Activated CD4-positive, alpha-beta T cell treated with anti-CD3 and anti-CD28 coated beads, Interleukin-2, amount 50 U/mL, for 16 hours (primary cell): ENCODE measurements at places on chromosomes 7 and 10.

DNA sequence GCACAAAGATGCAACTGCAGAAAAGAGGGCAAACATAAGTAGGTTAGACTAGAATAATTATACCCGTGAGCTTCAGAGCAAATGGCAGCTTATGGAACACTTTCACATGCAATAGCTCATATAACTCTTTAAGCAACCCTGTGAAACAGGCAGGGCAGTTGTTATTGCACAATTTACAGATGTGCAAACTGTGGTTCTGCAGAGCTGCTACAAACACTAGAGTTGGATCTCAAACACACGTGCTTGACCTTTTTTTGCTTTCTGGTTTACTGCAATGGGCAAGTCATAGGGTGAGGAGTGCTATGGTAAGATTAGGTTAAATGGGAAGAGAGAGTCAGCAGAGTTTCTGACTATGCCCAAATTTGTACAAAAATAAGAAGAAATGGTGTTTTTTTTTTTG lies 610.8 kb downstream of the GATA3 start:
- DNase-seq = no peak

DNA sequence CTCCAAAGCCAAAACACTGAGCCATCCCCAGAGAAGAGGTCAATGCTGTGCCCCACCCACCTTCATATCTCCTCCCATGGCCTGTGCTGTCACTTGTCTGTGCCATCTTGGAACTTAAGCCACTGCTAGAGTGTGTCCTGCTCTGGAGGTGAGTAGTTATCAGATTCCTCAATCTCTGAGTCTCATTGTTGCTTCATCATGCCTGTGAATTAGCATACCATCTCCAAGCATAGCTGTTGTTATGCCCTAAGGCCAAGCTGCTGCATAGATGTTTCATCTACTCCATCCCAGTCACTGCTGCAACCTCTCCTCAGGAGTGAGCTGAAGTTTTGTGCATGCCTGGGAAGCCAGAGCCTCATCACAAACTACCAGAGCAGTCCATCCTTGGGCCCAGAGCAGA lies 349.0 kb downstream of the ZWINT start:
- DNase-seq = no peak

- DNase-seq = no peak
Observed at GRCh38 chr10:119367841-119368549, 160.6 kb downstream of the GRK5 start.

DNA sequence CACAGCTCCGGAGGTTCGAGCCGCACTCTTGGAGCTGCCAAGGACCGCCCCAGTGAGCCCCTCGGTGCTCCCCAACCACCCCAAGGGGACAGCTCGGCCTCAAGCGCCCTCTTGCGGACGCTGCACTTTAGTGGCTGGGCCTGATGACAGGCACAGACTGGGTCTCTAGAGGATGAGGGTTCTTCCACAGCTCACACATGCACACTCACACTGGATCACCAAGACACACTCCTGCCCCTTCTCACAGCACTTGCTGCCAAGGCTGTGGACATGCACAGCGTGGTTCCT lies 2.1 kb downstream of the RET start:
- peak; percentile 38 for DNase-seq

DNA sequence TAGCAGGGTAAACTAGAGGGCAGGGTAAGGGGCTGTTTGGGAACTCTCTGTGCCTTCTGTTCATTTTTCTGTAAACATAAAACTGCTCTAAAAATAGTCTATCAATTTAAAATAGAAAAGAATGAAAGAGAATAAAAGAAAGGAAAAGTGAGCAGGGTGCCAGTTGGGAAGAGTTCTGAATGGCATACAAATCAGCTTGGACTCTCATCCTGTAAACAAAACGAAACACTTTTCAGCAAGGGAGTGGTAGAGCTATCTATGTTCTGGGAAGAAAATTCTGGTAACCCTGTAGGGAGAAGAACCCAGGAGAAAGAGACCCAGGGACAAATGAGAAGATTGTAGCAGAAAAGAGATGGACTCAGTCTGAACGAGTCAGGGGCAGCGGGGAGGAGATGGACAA lies 24.6 kb downstream of the SCRN1 start:
- DNase-seq = no peak

DNA sequence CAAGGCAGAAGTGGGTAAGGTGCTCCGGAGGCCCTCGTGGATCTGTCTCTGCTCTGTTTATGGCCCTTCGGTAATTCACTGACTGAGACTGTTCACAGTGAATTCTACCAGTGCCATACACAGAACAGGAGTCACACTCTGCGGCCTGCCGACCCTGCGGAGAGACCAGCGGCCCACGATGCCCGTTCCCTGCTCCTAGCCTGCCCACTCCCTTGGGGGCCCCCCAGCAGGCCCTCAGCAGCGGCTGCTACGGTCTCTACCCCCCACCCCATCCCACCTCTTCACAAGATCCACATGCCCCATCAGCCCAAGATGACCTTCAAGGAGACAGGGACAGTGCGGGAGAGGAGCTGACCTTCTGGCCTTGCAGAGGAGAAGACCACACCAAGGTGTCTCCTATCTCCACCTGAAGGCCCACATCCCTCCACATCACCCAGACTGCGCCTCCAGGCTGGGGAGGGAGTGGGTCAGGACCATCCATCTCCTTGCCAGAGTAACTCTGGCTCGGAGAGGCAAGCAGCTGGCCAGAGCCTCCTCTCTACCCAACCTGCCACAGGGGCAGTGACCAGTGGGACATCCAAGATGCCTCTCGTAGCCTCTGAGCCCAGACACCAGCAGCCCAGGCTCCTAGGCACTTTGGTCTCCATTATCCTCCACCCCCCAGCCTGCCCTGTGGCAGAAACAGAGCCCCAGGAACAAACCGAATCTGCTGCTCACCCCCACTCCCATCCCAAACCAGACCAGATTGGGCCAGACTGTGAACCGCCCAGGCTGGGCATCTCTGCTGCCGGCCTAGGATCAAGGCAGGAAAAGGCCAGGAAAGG lies 163.6 kb downstream of the NRF1 start:
- DNase-seq = no peak

DNA sequence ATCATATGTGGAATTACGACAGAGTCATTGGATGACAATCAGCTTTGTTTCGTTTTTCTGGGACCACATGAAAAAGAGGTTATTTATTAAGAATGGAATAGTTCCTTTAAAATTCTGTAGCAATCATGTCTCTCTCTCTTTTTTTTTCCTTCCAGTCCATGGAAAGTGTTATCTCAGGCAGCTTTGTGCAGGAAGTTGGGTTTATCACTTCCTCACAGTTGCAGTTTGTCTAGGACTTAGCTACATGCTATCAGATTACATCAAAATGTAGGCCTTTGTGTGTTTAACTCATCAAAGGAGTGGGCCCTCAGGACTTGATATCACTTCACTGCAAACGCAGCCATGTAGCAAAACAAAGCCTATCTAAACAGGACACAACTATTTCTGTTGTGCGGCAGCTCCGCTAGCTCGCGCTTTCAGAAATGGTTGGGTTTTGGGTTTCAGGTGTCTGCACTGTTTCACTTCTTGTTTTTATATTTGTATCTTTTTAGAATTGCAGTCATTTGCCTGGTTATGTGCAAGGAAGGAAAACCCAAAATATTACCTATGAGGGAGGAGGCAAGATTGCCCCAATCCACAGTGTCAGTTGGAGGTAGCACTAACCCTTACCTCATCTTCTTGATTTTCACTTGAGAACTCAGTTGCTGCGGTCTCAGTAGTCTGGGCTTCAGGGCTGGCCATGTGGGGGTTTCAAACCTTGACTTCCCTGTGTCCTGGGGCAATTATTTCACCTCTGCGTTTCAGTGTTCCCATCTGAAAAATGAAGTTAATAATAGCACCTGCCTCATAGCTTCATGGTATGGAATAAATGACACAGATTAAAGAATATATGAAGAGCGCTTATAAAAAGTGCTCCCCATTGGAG lies 66.7 kb downstream of the HHEX start:
- DNase-seq = peak; percentile 2

DNA sequence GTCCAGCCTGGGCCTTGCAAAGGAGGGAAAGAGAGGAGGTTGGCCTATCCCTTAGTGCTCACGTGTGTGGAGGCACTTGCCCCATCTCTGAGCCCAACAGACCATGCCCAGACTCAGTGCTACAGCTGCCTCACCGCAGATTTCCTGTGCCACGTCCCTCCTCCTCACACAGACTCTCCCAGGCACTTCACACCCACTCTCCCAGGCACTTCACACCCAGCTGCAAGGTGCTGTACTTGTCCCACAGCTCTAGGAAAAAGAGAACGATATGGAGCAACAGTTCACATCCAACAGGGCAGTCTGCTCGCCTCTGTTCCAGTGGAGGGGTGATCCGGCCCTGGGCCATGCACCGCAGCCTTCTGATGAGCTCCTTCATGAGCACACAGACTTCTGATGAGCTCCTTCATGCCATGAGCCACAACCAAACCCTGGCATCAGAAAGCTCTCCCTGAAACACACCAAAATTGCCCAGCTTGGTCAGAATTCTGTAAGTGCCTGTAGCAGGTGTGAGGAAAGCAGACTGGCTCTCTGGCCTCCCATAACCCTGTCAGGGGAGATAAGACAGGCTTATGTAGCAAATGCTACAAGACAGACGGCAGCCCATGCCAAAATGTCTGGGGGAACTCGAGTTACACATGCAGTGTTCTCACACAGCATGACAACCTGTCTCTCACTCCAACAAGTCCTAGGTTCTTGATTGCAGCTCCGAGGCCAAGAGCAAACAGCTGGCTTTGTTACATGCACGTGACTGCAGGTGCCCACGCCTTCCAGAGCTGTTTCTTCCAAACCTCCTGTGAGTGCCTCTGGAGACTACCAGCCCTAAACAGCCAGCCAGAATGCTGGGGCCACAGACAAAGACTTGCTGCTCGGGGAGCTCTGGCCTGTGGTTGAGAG lies 348.5 kb downstream of the GRID1 start:
- no peak for DNase-seq

DNA sequence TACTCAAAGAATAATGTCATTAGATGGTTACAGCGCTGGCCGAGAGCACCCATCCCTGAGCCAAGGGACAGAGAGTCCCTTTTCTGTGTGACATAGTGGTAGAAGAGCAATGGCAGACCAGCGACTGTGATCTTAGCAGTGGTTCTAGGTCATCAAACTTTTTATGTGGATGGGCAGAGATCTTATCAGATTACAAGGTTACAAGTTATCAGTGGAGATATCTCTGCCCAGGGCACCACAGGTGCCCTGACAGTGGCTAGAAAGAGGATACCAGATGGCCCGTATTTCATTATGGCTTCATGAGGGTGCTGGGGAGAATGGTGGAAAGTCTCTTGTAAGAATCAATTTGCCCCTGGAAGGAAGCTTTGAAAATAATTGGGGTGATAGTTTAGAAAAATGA lies 62.7 kb downstream of the CYCS start:
- no peak for DNase-seq

- DNase-seq = peak; percentile 28
Observed at GRCh38 chr7:95527033-95527775, 41.5 kb downstream of the ASB4 start.

DNA sequence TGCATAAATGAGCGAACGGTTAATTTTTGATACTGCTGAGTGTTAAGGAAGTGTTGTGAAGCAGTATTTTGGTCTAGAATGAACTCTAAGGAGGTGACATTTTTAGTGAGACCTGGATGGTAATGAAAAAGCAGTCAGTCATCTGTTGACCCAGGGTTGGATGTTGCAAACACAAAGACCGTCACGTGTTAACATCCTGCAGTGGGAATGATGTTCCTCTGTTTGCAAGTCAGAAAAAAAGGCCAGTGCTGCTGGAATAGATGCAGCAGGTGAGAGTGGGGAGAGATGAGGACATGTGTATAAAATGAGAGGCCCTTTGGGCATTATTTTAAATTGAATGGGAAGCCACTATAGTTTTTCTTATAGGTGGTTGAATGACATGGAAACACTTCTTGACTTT lies 39.3 kb downstream of the INSYN2A start:
- no peak for DNase-seq

GRCh38 chr7:16926283-16926682 lies 44.5 kb upstream of the AGR3 start:
- peak; percentile 34 for DNase-seq

- DNase-seq = no peak
Observed at GRCh38 chr7:47905076-47905920, 43.0 kb downstream of the PKD1L1 start.

DNA sequence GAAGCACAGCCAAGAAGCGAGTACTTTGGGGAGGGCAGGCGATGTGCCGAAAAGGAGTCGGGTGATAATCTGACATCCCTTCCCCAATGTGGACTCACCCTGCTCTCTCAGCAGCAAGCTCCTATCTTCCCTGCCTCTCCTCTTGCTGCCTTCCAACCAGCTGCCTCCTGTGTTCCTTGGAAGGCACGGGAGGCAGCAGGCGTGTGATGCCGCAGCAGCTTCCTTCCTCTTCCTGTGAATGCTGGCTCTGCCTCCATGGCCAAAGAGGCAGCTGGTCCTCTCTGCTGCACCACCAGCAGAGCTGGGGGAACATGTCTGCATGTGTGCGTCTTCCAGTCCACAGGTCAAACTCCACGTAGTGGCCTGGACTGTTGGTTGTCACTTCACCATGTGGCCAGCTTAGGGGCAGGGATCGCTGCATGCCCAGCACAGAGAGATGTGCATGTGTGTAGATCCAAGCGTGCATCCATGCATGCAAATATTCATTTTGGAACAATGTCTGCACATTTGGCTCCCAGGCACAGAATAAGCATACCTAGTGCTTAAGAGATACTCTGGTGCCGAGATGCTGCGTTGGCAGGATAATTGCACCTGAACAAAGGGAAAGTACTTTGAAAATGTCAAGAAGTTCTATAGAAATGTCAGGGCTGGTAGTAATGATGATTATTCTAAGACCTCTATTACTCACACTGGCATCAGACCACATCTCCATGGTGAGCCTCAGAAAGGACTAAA lies 499.8 kb downstream of the PLXNA4 start:
- DNase-seq = no peak

DNA sequence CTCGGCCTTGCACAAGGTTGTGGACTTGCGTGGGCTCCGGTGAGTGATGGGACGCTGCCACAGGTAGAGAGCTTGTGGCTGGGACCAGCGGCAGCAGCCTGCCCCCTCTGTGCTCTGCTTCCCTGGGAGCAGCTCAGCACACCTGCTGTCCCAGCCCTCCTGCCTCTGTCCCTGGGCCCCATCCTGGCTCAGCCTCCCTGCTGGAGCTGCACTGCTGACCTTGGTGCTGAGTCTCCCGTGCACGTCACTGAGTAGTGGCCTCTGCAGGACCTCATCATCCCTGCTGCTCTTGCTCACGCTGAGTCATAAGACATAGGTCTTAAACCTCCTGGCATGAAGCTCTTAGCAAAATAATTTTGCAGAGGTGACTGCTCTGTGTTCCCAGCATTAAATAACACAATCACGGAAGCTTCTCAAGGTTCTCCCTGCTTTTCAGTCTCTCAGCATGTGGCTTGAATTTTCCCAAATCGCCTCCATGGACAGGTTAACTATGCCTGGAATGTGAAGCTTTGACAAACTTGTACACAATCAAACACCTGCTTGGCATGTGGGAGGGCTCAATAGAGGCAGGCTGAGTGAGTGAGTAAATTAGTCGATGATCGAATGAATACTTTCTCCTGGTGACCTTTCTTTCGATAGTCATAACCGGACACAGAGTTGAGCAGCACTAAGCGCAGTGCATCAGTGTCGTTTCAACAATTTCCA lies 63.8 kb upstream of the NPS start:
- DNase-seq = no peak

DNA sequence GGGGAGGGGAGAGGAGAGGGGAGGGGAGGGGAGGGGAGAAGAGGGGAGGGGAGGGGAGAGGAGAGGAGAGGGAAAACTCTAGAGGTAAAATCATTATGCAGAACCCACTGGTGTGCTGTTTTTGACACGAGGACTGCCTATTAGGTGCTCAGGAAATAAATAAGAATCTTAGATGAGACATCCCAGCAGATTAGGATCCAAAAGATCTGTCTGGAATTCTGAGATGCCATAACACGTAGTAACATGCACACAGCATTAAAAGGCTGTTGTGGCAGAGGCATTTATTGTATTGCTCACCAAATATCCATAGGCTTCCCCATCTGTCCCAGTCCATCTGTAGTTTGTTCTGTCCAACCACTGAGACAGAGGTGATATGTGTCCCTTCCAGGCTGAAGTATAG lies 40.8 kb upstream of the KMT2E start:
- DNase-seq = no peak
